Stimulated activated effector memory CD8-positive, alpha-beta T cell treated with anti-CD3 and anti-CD28 coated beads, Interleukin-12 subunit alpha, Interleukin-12 subunit beta, amount 100 ng/mL, for 72 hours (primary cell): ENCODE measurements at places on chromosomes 7 and 10.

GRCh38 chr10:112006831-112007230 is 176.7 kb downstream of the GPAM start:
- DNase-seq, result no peak

DNA sequence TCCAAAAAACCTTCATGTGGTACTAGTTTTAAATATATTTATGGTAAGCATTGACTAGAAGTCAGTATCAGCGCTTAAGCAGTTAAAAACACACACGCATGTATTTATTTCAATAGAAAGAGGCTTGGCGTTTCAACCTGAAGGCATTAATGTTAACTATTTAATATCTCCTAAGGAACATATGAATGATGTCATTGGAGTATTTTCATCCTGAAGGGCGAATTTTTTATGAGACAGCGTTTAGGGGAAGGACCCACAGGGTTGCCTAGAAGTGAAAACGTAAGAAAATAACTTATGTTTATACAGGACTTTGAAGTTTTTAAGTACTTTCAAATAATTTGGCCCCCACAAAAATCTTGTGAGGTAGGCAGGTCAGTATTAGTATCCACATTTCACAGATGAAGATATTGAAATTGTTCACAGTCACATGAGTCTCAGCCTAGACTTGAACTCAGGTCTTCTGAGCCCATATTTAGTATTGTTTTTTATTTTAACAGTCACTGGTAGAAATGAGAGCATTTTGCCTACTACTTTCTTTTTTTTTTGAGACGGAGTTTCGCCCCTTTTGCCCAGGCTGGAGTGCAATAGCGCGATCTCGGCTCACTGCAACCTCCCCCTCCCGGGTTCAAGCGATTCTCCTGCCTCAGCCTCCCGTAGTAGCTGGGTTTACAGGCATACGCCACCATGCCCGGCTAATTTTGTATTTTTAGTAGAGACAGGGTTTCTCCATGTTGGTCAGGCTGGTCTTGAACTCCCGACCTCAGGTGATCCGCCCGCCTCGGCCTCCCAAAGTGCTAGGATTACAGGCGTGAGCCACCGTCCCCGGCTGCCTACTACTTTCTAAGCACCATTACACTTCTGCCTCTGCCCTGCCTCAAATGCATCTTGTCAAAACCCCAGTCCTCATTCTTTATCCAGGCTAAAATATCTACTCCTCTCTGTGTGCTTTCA is 1.8 kb downstream of the SLK start:
- no peak for DNase-seq

GRCh38 chr7:87380905-87381304 is 35.4 kb downstream of the CROT start:
- no peak for DNase-seq

- DNase-seq, result no peak
Observed at GRCh38 chr7:8177109-8177933, 84.6 kb downstream of the ICA1 start.

- peak; percentile 64 for DNase-seq
Observed at GRCh38 chr10:50421026-50421719, 169.9 kb upstream of the ASAH2 start.

DNA sequence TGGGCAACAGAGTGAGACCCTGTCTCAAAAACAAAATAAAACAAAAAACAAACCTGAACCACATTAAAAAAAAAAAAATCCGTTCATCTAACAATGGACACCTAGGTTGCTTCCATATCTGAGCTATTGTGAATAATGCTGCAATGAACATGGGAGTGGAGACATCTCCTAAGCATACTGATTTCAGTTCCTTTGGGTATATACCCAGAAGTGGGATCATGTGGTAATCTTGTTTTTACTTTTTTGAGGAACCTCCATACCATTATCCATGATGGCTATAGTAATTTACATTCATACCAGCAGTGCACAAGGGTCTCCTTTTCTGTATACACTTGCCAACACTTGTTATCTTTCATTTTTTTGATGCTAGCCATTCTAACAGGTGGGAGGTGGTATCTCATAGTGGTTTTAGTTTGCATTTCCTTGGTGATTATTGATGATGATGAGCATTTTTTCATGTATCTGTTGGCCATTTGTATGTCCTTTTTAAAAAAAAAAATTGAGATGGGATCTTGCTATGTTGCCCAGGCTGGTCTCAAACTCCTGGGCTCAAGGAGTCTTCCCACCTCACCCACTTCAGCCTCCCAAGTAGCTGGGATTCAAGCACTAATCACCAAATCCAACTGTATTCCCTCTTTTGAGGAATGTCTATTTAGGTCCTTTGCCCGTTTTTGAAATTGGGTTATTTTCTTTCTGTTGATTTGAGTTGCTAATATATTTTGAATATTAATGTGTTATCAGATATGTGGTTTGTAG is 17.5 kb downstream of the CDK13 start:
- no peak for DNase-seq
